ENCODE measurements at places on chromosomes 7 and 10.

DNA sequence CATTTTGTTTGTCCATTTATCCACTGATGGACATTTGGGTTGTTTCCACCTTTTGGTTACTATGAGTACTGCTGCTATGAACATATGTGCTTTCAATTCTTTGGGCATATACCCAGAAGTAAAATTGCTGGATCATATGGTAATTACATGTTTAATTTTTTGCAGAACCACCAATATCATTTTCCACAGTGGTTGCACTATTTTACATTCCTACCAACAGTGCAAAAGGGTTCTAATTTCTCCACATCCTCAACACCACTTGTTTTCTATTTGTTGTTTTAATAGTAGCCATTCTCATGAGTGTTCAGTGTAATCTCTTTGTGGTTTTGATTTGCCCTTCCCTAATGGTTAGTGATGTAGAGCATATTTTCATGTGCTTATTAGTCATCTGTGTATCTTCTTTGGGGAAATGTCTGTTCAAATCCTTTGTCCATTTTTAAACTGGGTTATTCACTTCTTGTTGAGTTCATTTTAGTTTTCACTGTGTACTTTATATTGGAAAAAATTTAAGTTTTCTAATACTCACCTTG, 101.9 kb downstream of the HIBADH start:
- no peak for DNase-seq

GRCh38 chr10:17693009-17693408, 49.1 kb downstream of the STAM start:
- DNase-seq = no peak

- no peak for DNase-seq
Measured at GRCh38 chr7:32221736-32222135, 151.5 kb upstream of the PDE1C start.

DNA sequence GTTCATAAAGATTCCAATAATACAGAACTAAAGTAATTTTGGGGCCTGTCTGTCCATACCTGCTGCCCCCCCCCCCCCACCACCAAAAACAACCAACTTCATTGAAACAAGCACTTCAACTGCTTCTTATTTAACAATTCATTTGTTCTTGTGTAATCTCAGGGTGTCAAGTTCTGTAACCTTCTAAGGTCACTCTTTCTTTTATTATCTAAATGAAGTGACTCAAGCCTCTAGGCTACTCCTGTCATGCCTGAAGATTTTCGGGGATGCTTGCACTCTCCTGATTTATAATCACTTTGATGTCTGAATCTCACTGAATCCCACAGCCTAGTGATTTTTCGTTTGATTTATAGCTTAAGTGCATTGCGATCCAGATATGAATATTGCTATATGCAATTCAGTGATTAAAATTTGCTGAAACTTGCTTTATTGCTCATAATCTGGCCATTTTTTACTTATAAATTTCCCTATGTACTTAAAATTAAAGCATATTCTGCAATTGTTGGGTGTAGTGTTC, 27.2 kb downstream of the GARIN1A start:
- DNase-seq = no peak

DNA sequence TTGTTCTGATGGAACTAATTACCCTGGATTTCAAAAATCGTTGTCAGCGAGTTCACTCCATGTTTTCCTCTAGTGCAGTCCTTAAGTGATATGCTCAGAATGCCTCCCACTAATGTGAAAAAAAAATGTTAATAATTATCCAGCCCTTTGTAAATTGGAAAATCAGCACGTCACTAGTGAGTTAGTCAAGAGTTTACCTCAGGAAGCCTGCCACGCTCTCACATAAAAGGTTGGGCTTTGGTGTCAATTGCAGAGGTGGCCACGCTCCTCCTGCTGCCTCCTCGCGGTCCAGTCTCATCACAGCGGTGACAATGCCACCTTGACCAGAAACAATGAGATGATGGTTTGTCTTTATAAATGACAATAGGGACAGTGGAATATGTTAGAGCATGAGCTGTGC, 22.5 kb downstream of the UPP1 start:
- no peak for DNase-seq

- no peak for DNase-seq
Measured at GRCh38 chr7:29401769-29402168, 161.9 kb upstream of the PRR15 start.

DNA sequence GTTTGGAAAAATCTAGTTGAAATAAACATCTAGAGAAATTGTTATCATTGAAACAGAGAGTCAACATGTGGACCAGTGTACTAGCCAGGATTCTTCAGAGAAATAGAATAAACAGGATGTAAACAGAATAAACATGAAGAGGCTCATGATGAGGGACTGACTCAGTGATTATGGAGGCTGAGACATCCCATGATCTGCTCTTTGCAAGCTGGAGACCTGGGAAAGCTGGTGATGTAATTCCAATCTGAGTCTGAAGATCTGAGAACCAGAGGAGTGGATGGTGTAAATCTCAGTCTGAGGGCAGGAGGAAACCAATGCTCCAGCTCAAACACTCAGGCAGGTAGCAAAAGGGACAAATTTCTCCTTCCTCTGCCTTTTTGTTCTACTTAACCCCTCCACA, 62.9 kb upstream of the FAM180A start:
- DNase-seq = no peak

DNA sequence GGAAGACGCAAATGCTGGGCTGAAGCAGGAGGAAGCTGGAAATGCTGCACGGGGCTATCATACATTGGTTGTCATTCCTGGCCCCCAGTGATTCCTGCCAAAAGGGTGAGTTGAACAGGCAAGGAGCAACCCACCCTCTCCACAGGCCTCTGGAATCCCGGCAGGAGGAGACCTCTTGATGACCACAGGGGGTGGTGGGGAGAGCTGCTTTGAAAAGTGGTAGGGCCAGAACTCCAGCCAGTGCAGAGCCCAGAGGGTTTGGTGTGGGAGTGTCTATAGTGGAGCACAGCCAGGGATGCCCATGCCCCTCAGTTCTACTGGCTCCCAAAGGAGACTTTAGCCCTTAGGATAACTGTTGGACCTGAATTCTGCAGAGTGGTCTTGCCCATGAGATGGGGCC, 89.2 kb downstream of the SAMD9 start:
- DNase-seq = no peak

DNA sequence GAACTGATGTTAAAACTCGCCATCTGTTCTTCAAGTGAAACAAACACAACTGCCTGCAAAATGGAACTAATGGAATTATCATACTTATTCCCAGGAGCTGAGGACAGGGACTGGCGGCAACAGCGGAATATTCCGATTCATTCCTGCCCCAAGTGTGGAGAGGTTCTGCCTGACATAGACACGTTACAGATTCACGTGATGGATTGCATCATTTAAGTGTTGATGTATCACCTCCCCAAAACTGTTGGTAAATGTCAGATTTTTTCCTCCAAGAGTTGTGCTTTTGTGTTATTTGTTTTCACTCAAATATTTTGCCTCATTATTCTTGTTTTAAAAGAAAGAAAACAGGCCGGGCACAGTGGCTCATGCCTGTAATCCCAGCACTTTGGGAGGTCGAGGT, 24.7 kb upstream of the MCM10 start:
- no peak for DNase-seq

GRCh38 chr7:94039368-94040035, 35.3 kb upstream of the BET1 start:
- DNase-seq = no peak

DNA sequence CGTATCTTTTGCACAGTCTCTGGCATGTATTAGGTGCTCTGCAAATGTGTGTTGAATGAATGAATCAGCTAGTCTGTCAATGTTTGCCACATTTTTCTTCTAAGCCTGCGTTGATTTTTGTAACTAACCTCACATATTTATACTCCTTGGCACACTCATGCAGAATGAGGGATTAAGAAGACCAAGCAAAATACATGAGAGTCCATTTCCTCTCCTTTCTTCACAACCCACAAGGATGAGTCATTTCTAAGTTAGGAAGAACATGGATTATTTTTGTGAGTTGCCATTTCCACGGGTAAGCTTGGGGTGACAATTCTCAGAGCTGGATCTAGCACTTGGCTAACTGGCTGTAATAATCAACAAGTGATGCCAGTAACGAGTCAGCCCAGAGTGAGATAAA, 158.8 kb downstream of the TWIST1 start:
- no peak for DNase-seq

GRCh38 chr10:129333706-129334105, 133.3 kb upstream of the MGMT start:
- DNase-seq = no peak

GRCh38 chr10:93503075-93503474, 6.7 kb downstream of the CEP55 start:
- DNase-seq = no peak

- DNase-seq = no peak
Measured at GRCh38 chr10:112953174-112954159, 3.4 kb downstream of the TCF7L2 start.

- DNase-seq = no peak
Measured at GRCh38 chr7:8295638-8296361, 33.8 kb upstream of the ICA1 start.

- DNase-seq = no peak
Measured at GRCh38 chr7:151240942-151241754, 7.3 kb downstream of the SMARCD3 start.

DNA sequence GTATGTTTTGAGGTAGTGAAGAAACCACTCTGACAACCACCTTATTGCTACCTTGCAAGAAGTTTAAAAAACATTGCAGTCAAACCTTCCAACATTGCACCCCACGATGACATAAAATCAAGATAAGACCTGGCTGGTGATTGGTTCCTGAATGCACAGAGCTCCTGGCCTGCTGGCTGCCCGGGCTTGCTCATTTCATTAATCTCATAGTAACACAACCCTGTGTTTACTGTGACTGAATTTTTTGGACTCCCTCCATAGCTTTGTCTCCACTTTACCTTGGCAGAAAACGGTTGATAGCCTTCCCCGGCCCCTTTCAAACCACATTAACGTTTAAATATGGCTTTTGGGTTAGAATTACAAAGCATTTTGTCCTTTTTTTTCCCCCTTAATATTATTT, 27.5 kb downstream of the VWA2 start:
- no peak for DNase-seq

DNA sequence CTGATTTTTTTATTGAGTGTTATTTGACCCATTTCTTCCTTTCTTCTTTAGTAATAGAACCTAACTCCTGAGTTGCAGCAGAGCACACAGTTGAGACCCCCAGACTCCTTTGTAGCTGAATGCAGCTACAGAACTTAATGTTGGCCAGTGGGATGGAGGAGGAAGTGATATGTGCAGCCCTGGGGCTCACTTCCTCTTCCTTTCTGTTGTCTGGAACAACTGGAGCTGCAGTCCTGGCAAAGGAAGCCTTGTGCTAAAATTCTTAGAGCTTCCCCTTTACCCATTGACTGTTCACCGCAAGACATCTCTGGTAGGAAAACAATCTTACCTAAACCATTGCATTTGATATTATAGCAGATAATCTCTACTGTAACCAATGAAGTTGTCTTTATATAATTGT, 86.6 kb downstream of the ITGB8 start:
- no peak for DNase-seq

GRCh38 chr7:128160296-128160695, 80.8 kb upstream of the LEP start:
- DNase-seq = no peak

DNA sequence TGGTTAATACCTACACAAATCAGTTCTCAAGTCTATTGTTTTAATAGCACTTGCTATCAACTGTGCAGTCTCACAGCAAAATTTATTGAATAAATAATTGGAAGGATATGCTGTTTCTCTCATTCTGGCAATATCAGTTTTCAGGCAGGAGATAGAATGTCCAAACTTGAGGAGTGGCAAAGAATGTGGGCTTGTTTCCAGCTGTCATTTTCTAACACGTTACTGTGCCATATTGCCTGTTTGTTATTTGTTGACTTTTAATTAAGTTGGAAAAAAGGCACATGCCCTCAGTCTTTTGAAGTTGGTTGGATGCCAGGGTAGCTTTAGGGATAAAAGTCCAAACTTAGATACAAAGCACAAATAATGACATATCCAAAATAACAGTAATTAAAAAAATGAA, 52.2 kb downstream of the MAGI2 start:
- DNase-seq = no peak

DNA sequence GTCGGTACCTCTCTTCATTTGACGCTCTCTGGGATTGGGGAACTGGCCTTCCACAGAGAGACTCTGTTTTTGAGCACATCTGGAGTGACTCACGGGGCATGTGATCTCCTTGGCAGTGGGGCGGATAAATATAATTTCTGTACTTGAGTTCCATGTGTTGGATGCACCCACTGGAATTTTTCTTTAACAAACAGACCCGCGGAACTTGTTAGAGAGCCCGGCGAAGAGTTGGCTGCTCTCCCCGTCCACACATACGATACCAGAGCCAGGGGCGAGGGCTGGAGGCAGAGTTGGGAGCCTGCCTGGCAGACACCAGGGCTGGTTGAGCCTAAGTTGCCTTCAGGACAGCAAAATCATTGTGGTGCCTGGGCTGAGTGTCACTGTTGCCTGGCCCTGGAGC, at the start of gene FAM180A:
Gene FAM180A, minus strand, starts transcription at position 44 of the 400 bp plus-strand sequence. CDS start 233 bp downstream, outside the sequence.
- DNase-seq = no peak

GRCh38 chr10:4191354-4191753, 406.3 kb upstream of the KLF6 start:
- DNase-seq = no peak

- DNase-seq = no peak
Measured at GRCh38 chr10:20289070-20289828, 473.0 kb downstream of the PLXDC2 start.

GRCh38 chr7:41994746-41995110, 242.3 kb downstream of the GLI3 start:
- DNase-seq = no peak

GRCh38 chr10:99770408-99771045, 11.9 kb upstream of the ABCC2 start:
- no peak for DNase-seq

DNA sequence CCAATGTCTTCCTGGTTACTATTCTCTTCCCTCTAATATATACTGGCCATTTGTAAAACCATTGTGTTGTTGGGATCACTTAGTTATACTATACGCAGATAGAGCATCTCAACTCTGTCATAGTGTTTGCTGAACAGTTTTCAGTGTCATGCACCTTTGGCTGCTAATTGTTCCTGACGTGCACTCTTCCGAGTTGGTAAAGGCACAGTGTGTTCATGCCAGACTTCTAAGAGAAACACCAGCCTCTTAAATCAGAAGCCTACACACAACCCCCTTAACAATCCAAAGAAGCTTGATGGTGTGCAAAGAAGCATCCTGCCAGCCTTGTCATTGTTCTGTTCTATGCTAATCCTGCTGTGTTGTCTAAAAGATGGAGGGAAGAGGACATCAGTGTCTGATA, 131.1 kb downstream of the MAPK8 start:
- DNase-seq = no peak

DNA sequence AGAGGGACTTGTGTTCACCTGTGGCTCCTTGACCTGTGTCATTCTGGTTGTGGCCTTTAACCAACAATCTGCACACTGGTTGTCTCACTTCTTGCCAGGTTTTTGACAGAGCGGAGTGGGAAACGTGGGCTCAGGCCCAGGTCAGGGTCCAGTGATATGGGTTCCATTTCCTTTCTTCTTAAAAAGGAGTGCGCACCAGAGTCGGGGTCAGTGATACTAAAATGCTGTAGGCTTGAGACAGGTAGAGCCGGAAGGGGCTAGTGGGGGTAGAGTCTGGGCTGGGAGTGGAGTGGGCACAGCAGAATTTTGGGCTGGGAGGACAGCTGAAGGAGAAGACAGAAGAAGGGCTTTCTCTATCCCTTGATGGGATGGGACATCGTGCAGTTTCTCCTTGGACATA, 61.2 kb downstream of the SH2D4B start:
- DNase-seq = no peak

Measured in activated naive CD8-positive, alpha-beta T cell treated with anti-CD3 and anti-CD28 coated beads, Interleukin-2, amount 50 U/mL, for 16 hours (primary cell).